ENCODE measurements at places on chromosomes 1 and 21. TPM values are rescaled to one million over a fixed set of nuclear protein-coding genes. Genes with fewer than 3 reads are reported as not detected.

The MARK1 gene
- total RNA-seq: 10.8 TPM

The SRM gene
- 225 TPM for total RNA-seq

The FCMR gene
- total RNA-seq: 0.73 TPM

The ALDH4A1 gene
- 10.4 TPM for total RNA-seq

The PLA2G2C gene
- not detected for total RNA-seq

The DIO1 gene
- total RNA-seq: not detected

The OR6N1 gene
- total RNA-seq: not detected

The MTARC2 gene
- total RNA-seq: 3.1 TPM

The MYBPH gene
- not detected for total RNA-seq

The AKR7A2 gene
- 33.9 TPM for total RNA-seq

The SHISA4 gene
- 9.8 TPM for total RNA-seq

The OPRD1 gene
- 0.79 TPM for total RNA-seq

The PDZK1IP1 gene
- not detected for total RNA-seq

The F5 gene
- 0.10 TPM for total RNA-seq

The CDCA8 gene
- total RNA-seq: 4.2 TPM

The GJB4 gene
- total RNA-seq: not detected

The ADGRL4 gene
- 19.6 TPM for total RNA-seq

The HFM1 gene
- 0.53 TPM for total RNA-seq

The PROK1 gene
- not detected for total RNA-seq

The PRPF38B gene
- 31.9 TPM for total RNA-seq

The PKLR gene
- not detected for total RNA-seq

The KIRREL1 gene
- 231 TPM for total RNA-seq

The GJA8 gene
- total RNA-seq: not detected

The PTPRC gene
- 0.20 TPM for total RNA-seq

The KLHL21 gene
- total RNA-seq: 39.7 TPM

The SLC1A7 gene
- total RNA-seq: not detected

The OR2L2 gene
- total RNA-seq: not detected

The RAB25 gene
- 3.1 TPM for total RNA-seq

The OR14K1 gene
- not detected for total RNA-seq

The C1orf116 gene
- total RNA-seq: 0.86 TPM

The RRP1B gene
- 34.0 TPM for total RNA-seq

The KRTAP10-9 gene
- total RNA-seq: not detected

The TIE1 gene
- 0.87 TPM for total RNA-seq

The BSND gene
- total RNA-seq: not detected

The MEX3A gene
- 32.9 TPM for total RNA-seq

The RHOU gene
- 3.5 TPM for total RNA-seq

The HORMAD1 gene
- total RNA-seq: not detected

The HAO2 gene
- total RNA-seq: not detected

The CRNN gene
- not detected for total RNA-seq

The RXRG gene
- total RNA-seq: not detected

The SPRR2G gene
- total RNA-seq: not detected

The FCGR3A gene
- not detected for total RNA-seq

The SERPINC1 gene
- total RNA-seq: not detected

The PDC gene
- total RNA-seq: not detected

The C1orf21 gene
- 15.1 TPM for total RNA-seq

The ST6GALNAC5 gene
- 0.19 TPM for total RNA-seq

The AK5 gene
- total RNA-seq: 1.7 TPM

The PLEKHG5 gene
- total RNA-seq: 25.1 TPM

The C1orf87 gene
- not detected for total RNA-seq

The RBP7 gene
- total RNA-seq: 1.0 TPM

The CYP4X1 gene
- 0.24 TPM for total RNA-seq

The CD1D gene
- 0.18 TPM for total RNA-seq

The LRRC3 gene
- total RNA-seq: 5.6 TPM

The C2CD2 gene
- 8.3 TPM for total RNA-seq

The ETV3L gene
- total RNA-seq: not detected

The ANKRD45 gene
- 1.8 TPM for total RNA-seq

The SLC35F3 gene
- 0.38 TPM for total RNA-seq
